ENCODE measurements at places on chromosomes 16 and 17.

GRCh38 chr17:2796164-2797125 lies at the start of gene RAP1GAP2:
Gene RAP1GAP2, plus strand, starts transcription at chr17:2796438. Its CDS starts 90 bp downstream, at chr17:2796528.
- peak; percentile 76 for DNase-seq

DNA sequence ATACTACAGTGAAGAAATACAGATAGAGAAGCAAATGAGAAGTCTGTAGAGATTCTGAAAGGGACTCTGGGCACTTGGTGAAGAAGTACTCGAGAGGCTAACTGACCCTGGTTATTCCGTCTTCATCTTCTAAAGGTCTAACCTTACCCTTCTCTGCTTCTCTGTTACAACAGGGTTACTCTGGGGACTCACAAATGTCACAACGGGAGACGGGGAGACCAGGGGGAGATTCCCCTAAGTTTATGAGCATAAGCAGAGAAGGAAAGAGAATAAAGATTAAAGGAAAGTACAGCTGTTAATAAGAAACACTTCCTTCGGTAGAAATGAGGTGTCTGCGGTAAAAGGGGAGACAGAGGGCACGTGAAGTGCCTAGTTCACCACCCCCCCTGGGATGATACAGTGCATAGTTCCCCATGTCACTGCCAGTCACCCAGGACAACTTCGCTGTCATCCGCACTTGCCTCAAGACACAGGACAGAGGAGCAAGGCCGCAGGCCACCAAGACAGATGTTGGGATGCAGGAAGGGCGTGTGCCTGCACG lies 75.2 kb upstream of the TRAP1 start:
- DNase-seq = no peak

GRCh38 chr16:73057291-73058210 lies 9.6 kb upstream of the ZFHX3 start:
- DNase-seq = no peak

- DNase-seq = no peak
Measured at GRCh38 chr16:49494891-49495566, 121.4 kb downstream of the C16orf78 start.

GRCh38 chr17:20284570-20285295 lies 182.6 kb downstream of the LGALS9B start:
- no peak for DNase-seq

DNA sequence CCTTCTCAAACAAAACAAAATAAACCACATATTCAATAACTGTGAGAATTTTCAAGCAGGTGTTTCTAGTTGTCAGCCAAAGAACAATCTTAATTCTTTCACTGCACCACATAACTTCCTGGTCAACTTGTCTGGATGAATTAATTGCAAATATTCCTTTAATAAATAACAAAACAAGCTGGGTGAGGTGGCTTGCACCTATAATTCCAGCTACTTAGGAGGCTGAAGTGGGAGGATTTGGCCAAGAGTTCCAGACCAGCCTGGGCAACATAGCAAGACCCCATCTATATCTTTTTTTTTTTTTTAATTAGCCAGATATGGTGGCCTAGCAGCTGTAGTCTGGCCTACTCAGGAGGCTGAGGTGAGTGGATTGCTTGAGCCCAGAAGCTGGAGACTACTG lies 17.0 kb upstream of the PPM1D start:
- no peak for DNase-seq

GRCh38 chr17:45357364-45357997 lies 40.7 kb upstream of the MAP3K14 start:
- DNase-seq = no peak

- DNase-seq = no peak
Measured at GRCh38 chr16:47047524-47048203, 74.2 kb upstream of the DNAJA2 start.

DNA sequence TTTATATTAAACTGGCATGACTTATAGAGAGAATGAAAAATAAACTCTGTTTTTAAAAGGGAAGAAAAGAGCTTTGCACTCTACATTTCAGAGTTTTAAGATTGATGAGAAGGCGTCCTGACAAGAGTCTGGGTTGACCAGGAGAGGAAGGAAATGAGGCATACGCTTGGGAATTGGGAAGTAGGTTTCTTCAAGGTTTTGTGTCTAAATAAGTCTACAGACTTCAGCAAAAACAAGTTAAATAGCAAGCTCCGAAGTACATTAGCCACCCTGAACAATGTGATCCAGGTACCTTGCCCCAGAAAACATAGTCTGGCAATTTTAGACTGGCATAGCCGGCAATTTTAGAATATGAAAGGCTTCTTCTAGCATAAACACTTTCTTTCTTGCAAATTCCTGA lies 28.5 kb upstream of the CCDC182 start:
- DNase-seq = no peak

- no peak for DNase-seq
Measured at GRCh38 chr16:11916524-11917285, 949 bp upstream of the GSPT1 start.

DNA sequence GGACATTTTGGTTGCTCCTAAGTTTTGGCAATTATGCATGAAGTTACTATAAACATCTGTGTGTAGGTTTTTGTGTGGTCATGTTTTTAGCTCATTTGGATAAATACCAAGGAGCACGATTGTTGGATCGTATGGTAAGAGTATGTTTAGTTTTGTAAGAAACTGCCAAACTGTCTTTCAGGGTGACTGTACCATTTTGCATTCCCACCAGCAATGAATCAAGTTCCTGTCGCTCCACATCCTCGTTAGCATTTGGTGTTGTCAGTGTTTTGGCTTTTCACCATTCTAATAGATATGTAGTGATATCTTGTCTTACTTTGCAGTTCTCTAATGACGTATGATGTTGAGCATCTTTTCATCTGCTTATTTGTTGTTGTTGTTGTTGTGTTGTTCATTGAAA lies 20.2 kb downstream of the TENT4B start:
- no peak for DNase-seq

- no peak for DNase-seq
Measured at GRCh38 chr17:72372185-72372584, 251.4 kb downstream of the SOX9 start.

DNA sequence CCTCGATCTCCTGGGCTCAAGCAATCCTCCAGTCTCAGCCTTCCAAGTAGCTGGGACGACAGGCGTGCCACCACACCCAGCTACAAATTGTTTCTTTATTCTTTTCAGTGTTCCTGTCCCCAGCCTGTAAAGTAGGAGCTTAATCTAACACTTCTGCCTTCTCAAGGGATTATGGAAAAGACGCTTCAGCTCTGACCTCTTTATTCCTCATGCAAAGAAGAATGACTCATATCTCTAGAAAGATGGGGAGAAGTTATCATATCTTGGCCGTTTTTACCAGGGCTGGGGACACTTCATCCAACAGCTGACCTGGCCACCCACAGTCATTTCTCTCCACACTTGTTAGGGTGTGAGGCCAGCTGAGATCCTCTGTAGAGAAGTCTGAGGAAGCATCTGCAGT lies 172.6 kb downstream of the HAPSTR1 start:
- DNase-seq = no peak

DNA sequence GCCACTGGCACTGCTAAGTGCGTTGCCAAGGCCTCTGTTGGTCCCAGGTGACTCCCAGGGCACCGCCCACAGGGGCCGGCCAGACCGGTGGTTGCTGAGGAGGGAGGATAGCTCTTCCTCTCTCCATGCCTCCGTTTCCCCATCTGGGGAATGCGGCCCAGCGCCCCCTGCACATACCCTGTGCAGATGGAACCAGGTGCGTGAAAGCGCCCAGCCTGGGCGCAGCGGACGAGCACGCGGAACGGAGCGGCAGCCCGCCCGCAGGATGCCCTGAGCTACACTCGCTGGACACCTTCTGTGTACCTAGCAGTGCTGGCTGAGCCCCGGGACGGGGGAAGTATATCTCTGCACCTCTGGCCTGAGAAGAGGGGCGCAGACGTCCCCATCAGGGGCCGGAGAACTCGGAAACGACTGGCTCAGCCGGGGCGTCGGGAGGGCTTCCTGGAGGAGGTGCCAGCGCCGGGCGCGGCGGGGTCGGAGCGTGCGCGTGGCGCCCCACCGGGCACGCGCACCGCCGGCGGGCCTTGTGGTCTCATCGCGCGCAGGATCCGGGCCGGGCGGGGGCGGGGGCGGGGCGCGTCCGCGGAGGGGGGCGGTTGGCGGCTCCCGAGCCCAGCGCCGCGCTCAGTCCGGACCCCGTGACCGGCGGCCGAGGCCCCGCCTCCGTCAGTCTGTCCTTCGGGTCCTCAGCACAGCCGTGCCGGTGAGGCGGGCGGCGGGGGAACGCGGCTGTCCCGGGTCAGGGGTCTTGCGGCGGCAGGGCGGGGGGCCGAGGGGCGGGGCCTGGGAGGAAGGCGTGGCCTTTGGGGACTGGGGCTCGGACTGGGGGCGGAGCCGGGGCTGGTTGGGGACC lies at the start of the genes CCDC78 and HAGHL:
CCDC78 (minus strand) TSS at position 6 of the 853 bp plus-strand sequence. CDS start 76 bp downstream, outside the sequence.
HAGHL (plus strand) TSS at position 669 of the 853 bp plus-strand sequence. CDS start 404 bp downstream, outside the sequence.
- DNase-seq = peak; percentile 38

GRCh38 chr17:79997011-79997660 lies 38.5 kb downstream of the TBC1D16 start:
- peak; percentile 99 for DNase-seq

GRCh38 chr16:66511602-66512271 lies 38.2 kb downstream of the TK2 start:
- no peak for DNase-seq

DNA sequence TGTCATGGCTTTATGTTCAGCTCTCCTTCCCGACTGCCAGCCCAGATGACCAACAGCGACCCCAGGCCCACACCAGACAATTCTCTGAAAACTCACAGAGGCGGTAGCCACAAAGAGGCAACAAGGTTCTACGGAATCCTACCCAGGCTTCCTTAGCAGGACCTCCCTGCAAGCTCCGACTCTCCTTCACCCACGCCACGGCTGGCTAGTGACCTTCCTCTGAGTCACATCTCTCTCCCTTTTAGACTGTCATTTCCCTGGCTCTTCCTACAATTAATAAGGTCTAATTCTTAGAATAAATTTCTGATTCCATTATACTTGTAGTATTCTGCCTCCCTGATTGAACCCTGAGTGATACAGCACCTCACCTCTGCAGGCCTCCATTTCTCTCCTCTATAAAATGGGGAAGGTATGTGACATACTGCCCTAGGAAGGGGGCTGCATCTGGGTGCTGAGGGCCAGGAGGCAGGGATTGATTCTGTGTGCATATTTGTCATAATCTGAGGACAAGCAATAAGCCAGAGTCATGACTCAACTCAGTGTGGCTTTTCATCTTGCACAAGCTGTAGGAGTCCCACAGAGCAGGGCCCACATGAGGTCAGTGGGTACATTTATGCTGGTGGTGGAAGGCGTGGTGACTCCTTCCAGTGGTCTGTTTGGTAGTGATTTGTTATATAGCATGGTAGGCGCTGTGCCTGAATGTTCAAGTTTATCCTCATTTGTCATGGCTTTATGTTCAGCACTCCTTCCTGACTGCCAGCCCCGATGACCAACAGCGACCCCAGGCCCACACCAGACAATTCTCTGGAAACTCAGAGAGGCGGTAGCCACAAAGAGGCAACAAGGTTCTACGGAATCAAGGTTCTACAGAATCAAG lies 46.2 kb downstream of the SMPD3 start:
- DNase-seq = no peak

- peak; percentile 22 for DNase-seq
Measured at GRCh38 chr17:62966426-62967204, 580 bp downstream of the TANC2 start.

DNA sequence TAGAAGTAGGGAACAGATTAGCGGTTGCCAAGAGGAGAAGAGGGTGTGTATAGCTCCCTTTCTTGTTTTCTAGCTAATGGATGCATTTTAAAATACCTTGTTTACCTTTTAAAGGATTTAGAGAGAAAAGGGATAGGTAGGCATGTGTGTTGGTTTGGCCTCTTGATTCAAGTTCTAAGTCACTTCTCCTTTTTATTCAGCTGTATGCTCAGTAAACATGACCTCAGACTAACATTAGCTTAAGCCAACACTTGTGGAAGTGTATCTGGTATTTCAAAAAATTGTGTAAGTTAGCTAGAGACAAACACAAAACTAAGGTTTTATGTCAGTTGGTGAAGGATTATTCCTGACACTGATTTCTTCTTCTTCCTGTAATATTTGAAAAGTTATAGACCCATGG lies 204.1 kb upstream of the NOG start:
- no peak for DNase-seq

GRCh38 chr17:925817-926216 lies 53.8 kb downstream of the NXN start:
- DNase-seq = no peak

GRCh38 chr16:17312094-17312710 lies 158.6 kb downstream of the XYLT1 start:
- DNase-seq = no peak

DNA sequence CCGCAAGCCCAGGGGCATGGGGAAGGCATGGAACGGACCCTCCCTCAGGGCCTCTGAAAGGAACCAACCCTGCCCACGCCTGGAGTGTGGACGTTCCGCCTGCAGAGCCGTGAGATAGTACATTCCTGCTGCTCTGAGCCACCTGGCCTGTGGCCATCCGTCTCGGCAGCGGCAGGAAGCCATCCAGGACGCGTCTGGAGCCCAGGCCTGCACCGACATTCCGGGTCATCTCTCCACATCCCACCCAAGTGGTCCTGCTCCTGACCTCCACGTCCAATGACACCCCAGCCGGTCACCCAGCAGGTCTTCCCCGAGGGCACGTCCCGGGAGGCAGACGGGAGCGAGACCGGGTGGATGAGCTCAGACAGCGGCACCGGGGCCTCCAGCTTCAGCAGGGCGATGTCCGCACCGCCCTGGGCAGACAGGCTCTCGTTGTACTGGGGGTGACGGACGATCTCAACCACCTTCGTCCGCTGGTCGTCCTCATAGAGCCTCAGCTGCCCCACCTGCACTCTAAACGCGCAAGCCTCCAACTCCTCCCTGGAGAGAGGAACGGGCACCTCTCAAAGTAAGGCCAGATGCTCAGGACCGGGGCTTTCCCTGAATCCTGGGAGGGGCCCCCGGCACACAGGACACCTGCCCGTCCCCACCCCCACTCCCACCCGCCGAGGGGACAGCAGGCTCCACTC lies 21.3 kb upstream of the UBE2I start:
- no peak for DNase-seq

- no peak for DNase-seq
Measured at GRCh38 chr16:88880226-88881006, 14.0 kb upstream of the PABPN1L start.

GRCh38 chr16:62298600-62298999 lies 262.4 kb upstream of the CDH8 start:
- no peak for DNase-seq

DNA sequence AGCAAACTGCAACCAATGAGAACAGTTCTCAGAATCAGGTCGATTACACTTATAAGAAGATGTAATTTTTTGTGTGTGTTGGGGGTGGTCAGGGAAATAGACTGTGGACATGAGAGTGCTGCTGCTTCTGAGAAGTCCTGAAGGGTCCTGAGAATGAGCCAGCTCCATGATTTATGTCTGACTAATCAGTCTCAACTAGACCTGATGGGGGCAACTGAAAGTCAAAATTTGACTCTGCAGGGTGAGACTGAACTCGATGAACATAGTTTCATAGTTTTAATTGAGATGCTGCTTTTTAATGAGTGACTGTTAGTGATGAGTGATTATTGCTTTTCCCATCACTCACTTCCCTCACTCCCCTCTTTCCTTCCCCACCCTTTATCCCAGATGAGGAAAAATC lies 37.3 kb downstream of the SMARCE1 start:
- DNase-seq = no peak
